ENCODE measurements at places on chromosomes 6 and 20.
A peak's percentile ranks its signal among the peaks of the same experiment; 100 is the strongest.

DNA sequence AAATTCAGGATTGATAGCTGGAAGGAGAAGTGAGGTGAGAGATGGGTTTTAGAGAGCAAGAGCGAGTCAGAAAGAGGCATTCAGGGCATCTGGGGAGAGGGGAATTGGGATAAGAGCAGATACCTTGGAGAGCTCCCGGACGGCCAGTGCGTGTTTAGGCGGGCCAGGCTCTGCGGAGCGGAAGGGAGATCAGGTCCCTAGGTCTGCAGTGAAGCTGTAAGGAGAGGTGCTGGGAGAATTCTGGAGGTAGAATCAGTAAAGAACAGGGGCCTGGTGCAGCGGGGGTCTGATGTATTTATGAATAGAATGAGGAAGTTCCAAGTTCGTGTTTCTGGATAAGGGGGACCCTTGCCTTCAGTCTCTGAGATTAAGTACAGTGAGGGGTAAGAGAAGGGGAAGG is 47.4 kb upstream of the FAM83D start:
- DNase-seq = no peak

DNA sequence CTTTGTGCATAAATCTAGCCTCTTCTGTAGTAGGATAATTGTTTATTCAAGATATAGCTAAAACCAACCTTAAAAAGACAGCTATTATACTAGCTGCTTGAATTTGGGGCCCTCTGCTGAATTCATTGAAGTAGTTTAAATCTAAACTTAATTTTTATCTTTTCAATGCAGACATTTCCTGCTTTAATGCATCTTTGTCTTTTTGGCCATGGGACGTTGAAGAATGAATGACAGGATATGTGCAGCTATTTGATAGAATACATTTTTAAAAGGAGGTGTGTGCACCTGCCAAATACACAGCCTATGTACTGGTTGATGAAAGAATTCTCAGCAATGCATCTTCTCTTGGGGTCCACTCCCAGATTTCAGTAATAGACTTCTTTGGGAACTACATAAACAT is 524.9 kb downstream of the PHF3 start:
- no peak for DNase-seq

- DNase-seq = no peak
Measured at GRCh38 chr6:163971841-163972838, 557.6 kb downstream of the QKI start.

- no peak for DNase-seq
Measured at GRCh38 chr6:91464201-91464600, 877.3 kb upstream of the MAP3K7 start.

DNA sequence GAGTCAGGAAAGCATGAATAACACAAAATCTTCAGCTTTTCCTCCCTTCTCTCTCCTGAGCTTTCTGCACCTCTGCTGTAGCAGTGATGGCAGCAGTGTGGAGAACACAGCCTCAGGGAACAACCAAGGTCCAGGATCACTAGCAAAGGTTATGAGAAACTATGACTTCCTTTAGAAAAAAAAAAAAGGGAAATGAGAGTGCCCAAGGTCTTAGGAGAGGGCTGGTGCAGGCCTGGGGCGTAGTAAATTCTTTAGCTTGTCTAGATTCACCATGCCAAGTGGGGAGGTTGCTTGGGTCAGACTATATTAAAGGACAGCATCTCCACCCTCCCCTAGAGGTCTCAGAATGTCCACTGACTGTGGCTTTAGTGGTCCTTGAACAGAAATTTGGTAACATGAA is 40.4 kb upstream of the POLR1H start:
- DNase-seq = no peak

- no peak for DNase-seq
Measured at GRCh38 chr20:3981132-3981452, 34.3 kb downstream of the RNF24 start.

GRCh38 chr6:90080876-90081481 is 186.7 kb downstream of the GJA10 start:
- no peak for DNase-seq

GRCh38 chr20:23207826-23208540 is 121.9 kb upstream of the CD93 start:
- no peak for DNase-seq

GRCh38 chr6:168322966-168323365 is 3.4 kb upstream of the DACT2 start:
- DNase-seq = no peak

GRCh38 chr6:105492706-105493673 is 90.1 kb upstream of the PREP start:
- DNase-seq = no peak

- no peak for DNase-seq
Measured at GRCh38 chr6:1063671-1064355, 248.1 kb upstream of the FOXQ1 start.

DNA sequence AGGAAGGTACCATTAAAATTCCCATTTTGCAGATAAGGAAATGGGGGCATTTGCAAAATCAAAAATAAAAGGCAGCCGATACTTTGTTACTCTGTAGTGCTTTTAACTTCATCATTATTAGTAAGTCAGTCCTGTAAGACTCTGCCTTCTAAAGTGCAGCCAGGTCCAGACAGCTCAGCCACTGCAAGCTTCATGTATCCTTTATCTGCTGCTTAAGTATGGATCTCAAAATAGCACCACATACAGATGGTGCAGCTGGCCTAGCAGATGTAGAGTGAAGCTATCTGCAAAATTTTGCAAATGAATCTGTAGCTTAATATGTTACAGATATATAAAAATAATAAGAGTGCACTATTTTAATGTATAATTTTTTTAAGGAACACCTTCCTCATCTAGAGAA is 53.4 kb downstream of the NUS1 start:
- DNase-seq = no peak

GRCh38 chr6:40411881-40412280 is 175.3 kb downstream of the LRFN2 start:
- DNase-seq = no peak

DNA sequence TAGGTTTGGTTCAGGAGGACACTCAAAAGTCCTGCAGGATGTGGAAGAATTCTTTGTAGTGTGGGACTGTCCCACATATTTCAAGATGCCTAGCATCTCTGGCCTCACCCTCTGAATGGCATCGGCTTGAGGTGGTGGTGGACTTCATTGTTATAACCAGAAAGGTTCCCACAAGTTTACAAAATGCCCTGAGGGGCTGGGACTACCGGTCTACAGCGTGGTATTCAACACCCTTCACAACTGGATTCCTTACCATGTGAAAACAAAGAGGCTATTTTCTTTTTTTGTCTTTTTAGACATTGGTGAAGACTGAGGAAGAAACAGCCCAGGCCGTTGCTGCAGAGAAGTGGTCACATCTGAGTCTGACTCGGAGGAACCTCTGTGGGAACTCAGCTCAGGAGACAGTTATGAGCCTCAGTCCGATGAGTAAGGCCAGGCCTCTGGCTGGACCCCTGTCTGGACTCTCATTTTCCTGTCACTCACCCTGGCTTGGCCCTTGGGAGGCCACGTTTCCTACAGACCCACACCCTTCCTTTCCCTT is 15.2 kb downstream of the PGBD1 start:
- no peak for DNase-seq

DNA sequence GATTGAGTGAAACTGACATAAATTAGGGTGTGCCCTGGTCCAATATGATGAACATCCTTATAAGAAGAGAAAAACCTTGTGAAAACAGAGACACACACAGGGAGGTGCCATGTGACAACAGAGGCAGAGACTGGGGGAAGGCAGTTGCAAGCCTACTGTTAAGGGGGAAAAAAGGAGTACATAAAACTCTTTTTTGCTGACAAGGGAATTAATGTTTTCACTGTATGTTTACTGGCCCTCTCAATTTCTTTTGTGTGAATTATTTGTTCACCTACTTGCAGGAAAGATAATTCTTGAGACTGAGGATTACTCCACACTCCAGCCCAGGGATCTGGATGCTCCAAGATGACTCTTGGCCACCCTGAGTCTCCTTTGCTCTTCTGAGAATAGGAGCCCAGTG is 12.1 kb upstream of the NRSN1 start:
- no peak for DNase-seq

- peak; percentile 80 for DNase-seq
Measured at GRCh38 chr20:43669332-43669731, 2.4 kb downstream of the MYBL2 start.

GRCh38 chr6:131955876-131956275 is 4.7 kb upstream of the CCN2 start:
- DNase-seq = no peak

DNA sequence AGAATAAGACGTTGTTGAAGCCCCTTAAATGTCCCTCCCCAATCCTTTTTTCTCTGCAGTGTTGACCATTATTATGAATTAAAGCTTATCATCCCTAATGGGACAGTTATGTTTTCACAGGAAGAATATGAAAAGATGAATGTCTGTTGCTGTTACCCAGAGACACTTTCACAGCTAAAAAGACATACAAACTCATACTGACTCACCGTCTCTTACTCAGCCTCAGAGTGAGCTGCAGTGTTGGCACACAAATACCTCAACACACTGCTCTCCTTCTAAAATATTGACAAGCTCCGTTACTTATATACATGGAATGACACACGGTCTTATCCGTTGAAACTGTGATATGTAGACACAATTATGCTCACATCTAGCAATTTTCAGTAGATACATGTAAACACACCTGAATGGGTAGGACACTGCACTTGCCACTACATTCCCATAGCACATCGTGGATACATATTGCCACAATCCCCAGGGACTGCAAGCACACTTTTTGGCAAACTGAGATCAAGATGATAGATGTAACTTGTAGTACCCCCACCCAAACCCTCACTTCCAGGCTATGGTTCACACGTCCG is 9.6 kb upstream of the SAPCD1 start:
- DNase-seq = peak; percentile 70

DNA sequence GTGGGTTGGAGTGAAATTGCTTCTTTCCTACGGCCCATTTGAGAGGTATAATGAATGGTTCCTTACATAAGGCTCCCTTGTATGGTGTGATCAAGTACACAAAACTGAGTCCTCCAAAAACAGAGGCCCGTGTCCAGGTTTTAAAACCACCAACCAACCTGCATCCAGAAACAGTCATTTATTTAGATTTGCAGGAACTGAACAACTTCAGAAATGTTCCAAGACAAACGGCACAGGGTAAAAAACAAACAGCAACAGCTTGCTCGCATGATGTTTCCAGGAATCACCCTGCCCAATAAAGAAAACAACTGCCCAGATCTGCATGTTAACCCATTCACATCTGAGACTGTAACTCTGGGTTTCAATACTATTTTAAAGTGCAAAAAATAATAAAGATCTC is 40.2 kb upstream of the TRAM2 start:
- DNase-seq = no peak

GRCh38 chr20:38828514-38829295 is 23.2 kb downstream of the PPP1R16B start:
- DNase-seq = no peak

GRCh38 chr6:80523531-80523997 is 417.1 kb downstream of the BCKDHB start:
- DNase-seq = no peak

DNA sequence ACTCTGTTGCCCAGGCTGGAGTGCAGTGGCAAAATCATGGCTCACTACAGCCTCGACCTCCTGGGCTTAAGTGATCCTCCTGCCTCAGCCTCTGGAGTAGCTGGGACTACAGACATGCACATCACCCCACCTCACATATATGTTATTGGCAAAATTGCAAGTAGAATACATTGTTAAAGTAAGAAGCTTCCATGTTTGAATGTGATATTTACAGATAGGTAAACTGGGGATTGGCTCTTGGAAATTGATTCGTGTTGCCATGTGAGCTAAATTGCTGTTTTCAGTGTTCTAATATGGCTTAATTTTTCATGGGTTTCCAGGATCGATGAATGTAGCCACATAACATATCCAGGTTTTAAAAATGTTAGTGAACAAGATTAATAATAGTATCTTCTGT is 149.0 kb upstream of the ZNF217 start:
- no peak for DNase-seq

DNA sequence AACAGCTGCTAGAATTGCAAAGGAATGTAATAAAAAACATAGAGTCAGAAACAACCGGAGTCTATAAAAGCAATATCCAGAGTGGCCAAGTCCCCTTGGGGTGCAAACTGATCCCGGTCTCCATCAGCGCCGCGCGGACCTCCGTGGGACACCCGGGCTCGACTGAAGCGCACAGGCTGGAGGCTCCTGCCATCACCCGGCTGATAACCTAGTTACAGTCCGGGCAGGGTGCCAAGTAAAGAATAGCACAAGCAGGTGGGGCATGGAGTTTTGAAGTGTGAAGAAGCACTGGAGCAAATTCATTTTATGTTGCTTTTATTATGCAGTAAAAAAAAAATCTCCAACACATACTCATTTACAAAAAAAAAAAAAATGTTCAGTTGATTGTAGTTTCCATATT is 205.1 kb upstream of the GMDS start:
- no peak for DNase-seq

DNA sequence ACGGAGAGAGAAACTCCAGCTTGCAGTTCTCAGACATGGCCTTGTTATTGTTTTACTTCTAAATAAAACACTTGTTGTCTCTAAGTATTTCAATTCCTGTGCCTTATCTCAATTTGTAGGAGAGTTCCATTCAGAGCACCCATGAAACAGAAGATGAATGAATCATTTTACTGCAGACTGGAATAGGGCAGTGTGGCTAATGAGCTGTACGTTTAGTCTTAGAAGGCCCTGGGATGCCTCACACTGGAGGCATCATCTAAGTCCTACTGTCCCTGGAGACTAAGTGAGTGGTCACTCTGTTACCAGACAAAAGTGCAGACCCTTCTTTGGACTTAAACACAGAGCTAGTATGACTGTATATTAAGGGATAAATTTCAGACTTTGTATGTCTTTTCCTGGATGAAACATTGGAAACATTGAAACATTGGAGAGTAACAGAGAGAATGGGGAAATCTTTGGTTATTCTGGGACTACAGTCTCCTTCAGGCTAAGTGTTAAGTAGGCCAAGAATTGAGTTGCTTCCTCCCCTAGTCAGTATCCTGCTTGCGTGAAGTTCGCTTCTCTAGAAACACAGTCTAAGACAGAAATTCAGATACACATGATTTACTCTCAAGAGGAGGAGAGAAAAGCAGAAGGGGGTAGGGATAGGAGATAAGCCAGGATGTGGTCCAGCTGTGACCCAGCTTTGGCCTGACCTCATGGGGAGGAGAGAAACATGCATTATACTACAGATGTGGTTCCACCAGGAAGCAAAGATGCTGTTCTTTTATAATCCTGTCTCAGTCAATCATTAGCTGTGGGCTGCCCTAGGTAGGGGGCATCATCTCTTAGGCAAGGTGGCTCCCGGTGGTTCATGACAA is 167.4 kb upstream of the BMP2 start:
- DNase-seq = no peak

DNA sequence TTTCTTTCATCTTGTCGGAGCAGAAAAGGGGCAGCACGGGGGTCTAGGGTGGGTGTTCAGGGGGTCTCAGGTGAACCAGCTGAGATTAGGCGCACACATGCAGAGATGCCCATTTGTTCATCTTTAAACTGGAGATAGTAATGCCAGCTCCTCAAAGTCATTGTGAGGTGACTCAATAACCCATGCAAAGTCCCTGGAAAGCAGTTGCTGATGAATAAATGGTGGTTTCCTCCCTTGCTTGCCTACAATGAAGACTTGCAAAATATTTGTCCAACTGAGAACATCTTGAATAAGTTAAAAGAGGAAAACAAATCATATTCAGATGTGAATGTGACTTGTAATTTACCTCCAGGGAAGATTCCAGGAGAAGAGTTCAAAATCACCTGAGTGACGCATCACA is 206.9 kb downstream of the LY86 start:
- DNase-seq = no peak

GRCh38 chr6:24053057-24053456 is 73.0 kb upstream of the NRSN1 start:
- DNase-seq = no peak

- no peak for DNase-seq
Measured at GRCh38 chr20:12090920-12091319, 173.2 kb downstream of the BTBD3 start.
